ENCODE measurements at places on chromosomes 12 and 14. TPM values are rescaled to one million over a fixed set of nuclear protein-coding genes. Genes with fewer than 3 reads are reported as not detected.

The IRAK3 gene
- 23.1 TPM for total RNA-seq

DNA sequence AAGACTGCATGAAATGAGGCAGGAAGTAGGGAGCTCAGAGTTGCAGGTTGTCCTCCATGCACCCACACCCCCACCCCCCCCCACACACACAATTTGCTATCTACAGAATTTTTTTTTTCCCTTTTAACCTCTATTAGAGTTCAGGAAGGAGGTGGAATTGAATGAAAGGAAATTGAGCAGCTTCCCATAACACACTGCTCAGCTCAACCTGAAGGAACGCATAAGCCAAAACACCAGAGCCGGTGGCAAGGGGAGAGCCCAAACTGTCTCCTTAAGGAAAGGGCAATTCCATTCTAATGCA lies 74.1 kb downstream of the NUAK1 start:
- DNase-seq, result no peak

DNA sequence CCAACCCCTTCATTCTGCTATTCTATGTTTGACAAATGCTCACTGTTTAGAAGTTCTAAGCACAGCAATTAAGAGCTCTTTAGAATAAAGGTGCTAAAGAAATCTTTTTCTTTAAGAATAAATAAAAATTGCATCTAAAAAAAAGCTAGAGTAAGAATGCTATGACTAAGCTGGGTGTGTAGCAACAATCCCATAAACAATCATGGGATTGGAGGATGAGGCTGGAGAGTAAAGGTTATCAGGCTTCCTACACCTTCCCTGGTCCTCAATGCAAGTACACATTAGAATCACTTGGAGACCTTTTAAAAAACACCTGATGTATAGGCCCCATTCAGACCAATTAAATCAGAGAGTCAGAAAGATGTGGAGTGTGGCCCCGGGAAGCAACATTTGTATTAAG lies 88.3 kb downstream of the CIT start:
- DNase-seq, result no peak

DNA sequence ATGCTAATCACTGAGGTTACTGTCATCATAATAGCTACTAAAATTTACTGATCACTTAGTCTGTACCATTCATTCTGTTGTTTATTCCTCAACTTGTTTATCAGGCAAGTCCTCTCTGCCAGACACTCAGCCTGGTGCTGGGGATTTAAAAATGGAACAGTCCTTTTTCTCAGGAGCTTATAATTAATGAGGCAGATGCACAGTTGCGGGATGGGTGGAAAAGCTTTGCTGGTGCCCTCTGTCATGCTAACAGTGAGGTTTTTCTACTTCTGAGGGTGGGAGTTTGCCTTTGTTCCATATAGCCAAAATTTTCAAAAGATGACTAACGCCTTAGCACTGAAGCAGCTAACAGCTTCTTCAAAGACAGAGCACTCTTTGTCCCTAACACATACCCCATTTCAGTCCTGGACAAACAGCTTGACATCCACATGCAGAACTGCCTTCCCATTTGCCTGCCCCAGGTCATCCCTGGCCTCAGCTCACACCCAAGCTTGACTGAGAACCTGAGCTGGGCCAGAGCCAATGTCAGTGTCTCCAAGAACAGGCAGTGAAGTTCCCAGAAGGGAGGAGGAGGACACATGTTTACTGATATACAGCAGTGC lies 30.8 kb upstream of the HSPB8 start:
- DNase-seq, result no peak

- DNase-seq, result no peak
Observed at GRCh38 chr12:54287261-54288157, 7.0 kb downstream of the HNRNPA1 start.

DNA sequence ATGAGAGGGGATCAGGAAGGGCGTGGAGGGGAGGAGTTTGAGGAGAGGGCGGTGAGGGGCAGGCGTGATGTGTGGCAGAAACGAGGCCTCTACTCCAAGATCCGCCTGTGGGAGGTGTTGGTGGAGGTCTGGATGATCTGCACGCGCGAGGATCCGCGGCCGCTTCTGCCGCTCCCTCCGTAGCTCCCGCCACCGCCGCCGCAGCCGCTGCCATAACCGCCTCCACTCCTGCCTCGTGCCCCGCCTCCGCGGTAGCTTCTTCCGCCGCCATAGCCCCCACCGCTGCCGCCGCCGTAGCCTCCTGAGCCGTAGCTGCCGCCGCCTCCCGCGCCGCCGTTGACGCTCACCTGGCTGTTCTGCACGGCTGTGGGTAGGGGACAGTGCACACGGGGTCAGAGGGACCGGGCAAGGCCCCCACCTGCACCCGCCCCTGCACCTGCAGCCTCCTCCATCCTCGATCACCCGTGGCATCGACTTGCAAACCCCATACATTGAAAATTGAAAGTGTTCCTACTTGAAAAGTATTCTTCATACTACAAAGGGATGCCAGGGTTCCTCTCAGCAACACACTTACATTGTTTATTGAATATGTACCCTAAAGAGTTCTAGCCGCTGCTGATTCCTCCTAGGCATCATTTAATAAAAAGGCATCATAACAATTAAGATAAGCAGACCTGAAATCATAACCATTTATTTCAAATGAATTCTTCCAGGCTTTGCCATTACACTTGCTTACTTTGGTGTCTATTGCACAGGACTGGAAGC lies 11.1 kb upstream of the KRT1 start:
- no peak for DNase-seq

DNA sequence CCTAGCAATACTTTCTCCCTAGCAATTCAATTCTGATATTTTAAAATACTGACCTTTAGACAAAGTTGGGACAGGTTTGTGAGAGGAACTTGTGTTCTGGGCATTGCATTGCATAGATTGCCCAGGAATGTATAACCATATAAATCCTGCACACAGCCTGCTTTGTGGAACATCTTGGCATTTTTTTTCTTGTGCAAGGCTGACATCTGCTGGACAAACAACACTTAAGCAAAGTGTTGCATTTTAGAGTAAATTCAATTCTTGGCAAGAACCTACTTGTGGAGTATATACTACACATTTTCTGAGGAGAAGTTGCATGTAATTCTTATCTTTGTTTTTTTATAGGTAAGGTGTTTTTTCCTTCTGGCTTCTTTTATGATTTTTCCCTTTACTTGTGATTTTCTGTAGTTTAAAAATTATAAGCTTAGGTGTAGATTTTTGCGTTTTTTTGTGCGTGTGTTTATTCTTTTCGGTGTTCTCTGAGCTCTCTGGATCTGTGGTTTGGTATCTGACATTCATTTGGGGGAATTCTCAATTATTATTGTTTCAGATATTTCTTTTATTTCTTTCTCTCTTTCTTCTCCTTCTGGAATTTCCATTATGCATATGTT lies 26.4 kb downstream of the TESPA1 start:
- no peak for DNase-seq

The FAM222A gene
- total RNA-seq, result 0.73 TPM

DNA sequence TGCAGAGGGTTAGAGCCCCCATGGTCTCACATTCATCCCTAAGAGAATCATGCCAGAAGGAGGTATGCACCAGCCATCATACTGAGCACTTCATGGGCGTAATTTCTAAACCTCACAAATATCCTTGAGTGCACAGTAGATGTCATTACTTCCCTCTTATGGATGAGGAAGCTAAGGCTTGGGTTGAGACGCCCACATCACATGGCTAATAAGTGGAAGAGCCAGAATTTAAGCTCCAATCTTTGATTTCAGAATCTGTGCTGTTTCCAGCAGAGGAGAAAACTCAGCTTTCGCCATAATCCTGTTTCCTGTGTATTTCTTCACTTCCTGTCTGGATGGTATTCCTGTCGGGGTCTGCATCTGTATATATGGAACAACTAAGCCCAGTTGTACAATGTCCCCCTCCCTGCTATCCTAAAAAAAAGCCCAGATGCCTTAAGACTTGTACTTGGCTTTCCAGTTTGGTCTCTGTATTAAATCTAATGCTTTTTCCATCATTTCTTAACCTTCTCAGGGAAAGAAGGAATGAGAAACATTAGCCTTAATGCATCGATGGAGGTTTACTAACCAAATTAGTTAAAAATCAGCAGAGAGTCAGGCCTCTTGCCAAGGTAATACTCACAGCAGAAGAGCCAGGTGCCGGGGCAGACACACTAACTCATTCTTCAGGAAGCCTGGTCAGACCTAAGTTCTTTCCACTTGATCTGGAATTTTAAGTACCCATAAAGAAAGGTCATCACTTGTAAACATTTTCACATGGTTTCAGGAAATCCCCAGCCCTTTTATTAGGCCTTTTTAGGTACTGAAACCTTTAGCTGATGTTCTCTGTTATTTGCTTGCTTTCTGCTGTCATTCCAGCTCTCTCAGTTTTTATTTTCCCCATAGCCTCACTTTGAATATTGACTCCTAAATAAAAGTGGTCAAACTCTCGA lies 5.3 kb downstream of the ISCU start:
- DNase-seq, result peak; percentile 40

DNA sequence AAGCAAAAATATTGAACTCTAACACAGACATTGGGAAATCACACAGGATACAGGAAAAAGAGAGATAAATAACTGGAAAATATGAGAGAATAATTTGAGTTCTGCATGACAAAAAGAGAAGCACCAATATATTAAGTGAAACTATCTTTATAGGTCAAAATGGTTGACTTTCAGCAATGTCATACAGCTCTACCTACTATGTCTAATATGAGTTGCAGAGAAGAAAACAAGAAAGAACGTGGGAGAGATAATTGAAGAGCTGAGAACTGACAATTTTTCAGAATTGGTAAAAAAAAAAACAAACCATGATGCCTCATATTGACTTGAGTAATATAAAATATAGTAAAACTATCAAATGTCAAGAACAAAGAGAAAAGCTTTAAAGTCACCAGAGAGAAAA lies 221.7 kb downstream of the BCL11B start:
- no peak for DNase-seq

The ASCL1 gene
- not detected for total RNA-seq

DNA sequence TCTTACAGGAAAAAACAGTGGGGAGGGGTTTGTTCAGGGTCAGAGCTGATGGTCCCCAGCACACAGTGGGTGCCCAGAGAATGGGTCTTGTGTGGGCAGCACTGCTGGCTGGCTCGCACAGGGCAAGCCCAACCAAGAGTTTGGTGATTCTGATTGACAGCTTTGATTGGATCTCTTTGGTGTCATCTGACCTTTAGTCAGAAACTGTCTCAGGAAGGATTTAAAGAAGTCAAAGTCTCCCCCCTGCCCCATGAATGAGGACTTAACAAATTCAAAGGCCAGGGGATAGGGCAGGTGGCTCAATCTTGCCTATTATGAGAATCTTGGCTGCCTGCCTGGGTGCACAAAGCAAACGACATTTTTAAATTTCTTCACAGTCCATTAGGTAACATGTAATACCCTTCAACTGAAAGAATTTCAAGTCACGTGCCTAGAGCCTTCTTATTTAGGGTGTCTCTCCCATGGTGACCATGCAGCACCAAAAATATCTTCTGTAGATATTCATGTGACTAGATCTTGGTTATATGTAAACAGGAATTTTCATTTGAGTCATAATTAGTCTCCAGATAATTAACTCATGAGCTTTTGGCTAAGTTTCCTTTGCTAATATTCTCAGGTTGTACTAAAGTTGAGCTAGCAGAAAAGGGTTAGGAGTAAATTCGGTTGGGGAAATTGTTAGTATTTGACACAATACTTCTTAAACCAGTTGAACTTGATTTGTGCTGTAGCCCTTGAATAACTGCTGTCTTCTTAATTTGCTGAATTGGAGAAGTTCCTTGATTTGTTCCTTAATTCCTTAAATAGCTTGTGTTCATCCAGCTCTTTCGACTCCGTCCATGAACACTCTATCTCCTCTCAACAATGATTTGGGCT lies 54.5 kb upstream of the HECTD1 start:
- peak; percentile 51 for DNase-seq

DNA sequence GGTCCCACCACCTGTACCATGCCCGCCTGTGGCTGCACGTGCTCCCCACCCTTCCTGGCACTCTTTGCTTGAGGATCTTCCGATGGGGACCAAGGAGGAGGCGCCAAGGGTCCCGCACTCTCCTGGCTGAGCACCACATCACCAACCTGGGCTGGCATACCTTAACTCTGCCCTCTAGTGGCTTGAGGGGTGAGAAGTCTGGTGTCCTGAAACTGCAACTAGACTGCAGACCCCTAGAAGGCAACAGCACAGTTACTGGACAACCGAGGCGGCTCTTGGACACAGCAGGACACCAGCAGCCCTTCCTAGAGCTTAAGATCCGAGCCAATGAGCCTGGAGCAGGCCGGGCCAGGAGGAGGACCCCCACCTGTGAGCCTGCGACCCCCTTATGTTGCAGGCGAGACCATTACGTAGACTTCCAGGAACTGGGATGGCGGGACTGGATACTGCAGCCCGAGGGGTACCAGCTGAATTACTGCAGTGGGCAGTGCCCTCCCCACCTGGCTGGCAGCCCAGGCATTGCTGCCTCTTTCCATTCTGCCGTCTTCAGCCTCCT lies 1.1 kb downstream of the INHBE start:
- no peak for DNase-seq

GRCh38 chr12:9843407-9843806 lies 16.1 kb downstream of the KLRF1 start:
- no peak for DNase-seq

The LPCAT3 gene
- 95.9 TPM for total RNA-seq

GRCh38 chr12:15858353-15858752 lies 23.8 kb upstream of the STRAP start:
- no peak for DNase-seq
